ENCODE measurements at places on chromosomes 16 and 17.

DNA sequence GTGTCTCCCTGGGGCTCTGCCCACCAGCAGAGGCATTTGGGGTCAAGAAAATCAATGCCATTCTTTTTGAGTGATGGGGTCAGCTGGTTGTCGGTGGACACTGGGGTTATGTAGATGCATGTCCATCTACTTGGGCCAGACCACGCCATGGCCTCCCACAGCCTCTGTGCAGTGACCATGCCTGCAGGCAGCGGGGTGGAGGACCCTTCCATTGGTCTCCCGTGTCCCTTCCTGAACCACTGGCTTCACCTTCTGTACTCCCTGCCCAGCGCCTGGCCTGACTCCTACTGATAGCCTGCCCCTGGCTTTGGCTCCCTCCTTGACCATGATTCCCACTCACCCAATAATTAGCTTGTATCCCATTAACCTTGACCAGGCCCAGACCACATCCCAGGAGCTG lies 28.0 kb upstream of the SPNS3 start:
- DNase-seq = no peak

DNA sequence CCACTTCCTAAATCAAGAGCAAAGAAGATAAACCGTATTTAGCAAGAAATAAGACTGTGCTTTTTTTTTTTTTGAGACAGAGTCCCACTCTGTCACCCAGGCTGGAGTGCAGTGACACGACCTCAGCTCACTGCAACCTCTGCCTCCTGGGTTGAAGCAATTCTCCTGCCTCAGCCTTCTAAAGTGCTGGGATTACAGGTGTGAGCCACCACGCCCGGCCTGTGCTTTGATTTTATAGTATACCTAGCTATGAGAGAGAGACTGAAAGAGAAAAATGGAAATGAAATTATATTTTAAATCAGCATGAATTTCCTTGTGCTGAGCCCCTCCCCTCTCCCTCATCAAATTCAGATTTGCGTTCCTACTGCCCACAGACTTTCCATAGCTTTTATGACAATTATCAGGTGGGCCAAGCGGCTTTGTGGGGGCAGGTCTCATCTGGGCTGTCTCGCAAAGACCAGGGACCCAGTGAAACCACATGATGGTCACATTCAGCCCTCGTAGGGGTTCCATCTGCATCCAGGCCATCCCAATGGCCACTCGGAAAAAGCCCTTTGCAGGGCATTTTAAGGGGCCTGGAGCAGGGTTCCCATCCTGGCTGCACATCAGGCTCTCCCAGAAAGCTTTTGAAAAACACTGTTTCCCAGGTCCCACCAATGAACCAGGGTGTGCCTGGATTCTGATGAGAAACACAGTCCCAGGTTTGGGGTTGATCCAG lies 8.5 kb downstream of the CACNG1 start:
- no peak for DNase-seq

- no peak for DNase-seq
Measured at GRCh38 chr16:86825631-86826030, 247.3 kb downstream of the FOXL1 start.

DNA sequence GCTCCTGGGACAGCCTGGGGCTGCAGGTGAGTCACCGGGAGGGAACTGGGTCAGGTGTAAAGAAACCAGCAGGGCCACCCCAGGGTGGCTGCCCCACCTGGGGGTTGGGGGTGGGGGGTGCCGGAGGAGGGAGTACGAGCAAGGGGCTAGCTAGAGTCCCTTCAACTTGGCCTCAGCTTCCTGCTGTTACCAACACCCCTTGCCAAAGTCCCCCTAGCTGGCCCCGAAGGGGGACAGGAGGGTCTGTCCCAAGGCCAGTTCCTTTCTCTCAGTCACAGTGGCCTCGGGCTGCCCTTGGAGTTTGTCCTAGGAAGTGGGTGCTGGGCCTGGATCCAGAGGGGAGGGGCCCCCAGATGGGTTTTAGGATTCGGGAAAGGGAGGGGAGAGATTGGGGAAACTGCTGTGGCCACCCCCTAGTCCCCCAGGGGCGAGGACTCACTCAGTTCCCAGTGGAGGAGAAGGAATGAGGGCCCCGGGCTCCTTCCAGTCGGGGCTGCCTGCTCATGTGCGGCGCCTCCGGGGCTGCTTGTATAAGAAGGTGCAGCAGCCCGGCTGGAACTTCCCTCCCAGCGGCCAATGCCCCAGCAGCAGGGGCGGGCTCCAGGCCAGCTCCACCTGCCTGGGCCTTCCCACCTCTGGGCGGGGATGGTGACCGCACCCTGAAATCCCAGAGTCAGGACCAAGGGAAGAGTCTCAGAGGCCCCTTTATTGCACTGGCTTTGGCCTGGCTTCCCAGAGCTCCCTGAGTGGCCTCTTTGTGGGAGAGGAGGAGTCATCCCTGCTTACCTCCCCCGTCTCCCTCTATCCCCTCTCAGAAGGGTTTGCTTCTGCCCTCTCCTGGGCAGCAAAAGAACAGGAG lies 7.3 kb downstream of the ARHGAP27 start:
- DNase-seq = no peak

GRCh38 chr16:50737420-50737959 lies 4.4 kb upstream of the CYLD start:
- DNase-seq = no peak

DNA sequence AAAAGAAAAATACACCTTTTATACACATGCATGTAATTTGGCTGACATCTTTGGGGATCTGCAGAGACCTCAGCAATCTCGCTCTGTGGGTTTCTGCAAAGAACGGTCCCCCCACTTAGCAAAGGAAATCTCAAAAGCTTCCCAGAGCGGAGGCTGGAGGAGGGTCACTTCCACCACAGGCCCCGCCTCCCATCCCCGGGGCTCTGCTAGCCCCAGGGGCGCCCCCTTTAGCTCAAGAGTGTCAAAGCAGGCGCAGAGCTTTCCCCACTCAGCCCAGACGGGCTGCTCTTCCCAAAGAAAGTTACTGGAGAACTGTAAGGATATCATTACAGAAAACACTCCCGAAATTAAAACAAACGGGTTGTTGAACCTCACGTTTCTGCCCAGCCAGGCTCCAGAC lies 11.4 kb downstream of the SLC13A5 start:
- no peak for DNase-seq

GRCh38 chr16:2956579-2956956 lies 7.5 kb upstream of the KREMEN2 start:
- no peak for DNase-seq
